Stimulated activated CD4-positive, alpha-beta T cell treated with anti-CD3 and anti-CD28 coated beads, Interleukin-4, amount 100 ng/mL, for 4 hours (primary cell): ENCODE measurements at places on chromosomes 13 and 19.

- no peak for DNase-seq
These were observed 267.3 kb upstream of the SLITRK5 start for GRCh38 chr13:87403748-87404432.

- DNase-seq = no peak
These were observed 8.4 kb upstream of the C13orf46 start for GRCh38 chr13:113982296-113982661.

DNA sequence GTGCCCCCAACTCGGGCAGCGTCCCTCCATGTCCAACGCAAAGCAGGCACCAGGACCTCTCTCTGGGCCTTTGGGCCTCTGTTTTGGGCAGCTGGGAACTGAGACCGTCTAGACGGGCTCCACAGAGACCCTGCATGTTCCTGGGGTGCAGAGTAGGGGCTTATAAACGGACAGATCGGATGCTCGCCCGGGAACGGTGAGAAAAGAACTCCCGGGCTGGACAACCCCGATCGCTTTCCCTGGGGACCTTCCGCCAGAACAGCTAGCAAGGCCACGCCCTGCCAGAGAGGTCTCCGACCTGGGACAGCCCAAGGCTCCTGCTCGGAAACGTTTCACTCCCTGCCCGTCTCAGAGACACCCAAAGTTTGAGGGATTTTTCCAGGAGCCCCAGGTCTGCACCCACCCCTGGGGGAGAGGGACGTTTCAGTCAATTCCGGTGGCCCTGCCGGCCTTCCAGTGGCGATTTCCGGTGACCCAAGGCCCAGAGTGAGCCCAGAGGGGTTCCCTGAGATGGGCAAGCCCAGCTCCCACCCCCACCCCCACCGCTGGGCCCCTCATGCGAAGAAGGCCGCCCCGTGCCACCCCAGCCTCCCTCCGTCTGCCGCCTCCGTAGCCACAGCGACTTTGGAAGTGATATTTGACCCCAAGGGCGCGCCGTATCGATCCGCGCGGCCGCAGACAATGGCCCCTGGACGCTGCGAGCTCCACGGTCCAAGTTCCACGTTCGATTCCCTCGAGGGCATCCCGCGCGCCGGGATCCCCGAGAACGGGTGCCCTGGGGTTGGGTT, 1.7 kb downstream of the NR2F6 start:
- DNase-seq = no peak

DNA sequence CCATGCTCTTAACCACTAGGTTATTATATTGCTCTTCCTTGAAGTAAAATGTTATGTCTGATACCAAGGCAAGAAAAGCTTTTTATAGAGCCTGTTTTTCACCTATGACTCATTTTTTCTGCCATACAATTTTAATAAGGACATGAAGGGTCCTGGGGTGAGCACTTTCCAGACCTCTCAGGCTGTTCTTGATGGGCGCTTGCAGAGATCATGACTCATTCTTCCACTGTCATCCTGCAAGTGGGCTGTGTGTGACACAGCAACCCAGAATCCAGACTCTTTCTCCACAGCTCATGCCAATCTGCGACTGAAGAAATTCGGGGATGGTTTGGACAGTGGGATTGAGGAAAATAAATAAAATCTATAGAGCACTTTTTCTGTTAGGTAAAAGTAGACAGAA, 506.7 kb upstream of the NBEA start:
- no peak for DNase-seq

DNA sequence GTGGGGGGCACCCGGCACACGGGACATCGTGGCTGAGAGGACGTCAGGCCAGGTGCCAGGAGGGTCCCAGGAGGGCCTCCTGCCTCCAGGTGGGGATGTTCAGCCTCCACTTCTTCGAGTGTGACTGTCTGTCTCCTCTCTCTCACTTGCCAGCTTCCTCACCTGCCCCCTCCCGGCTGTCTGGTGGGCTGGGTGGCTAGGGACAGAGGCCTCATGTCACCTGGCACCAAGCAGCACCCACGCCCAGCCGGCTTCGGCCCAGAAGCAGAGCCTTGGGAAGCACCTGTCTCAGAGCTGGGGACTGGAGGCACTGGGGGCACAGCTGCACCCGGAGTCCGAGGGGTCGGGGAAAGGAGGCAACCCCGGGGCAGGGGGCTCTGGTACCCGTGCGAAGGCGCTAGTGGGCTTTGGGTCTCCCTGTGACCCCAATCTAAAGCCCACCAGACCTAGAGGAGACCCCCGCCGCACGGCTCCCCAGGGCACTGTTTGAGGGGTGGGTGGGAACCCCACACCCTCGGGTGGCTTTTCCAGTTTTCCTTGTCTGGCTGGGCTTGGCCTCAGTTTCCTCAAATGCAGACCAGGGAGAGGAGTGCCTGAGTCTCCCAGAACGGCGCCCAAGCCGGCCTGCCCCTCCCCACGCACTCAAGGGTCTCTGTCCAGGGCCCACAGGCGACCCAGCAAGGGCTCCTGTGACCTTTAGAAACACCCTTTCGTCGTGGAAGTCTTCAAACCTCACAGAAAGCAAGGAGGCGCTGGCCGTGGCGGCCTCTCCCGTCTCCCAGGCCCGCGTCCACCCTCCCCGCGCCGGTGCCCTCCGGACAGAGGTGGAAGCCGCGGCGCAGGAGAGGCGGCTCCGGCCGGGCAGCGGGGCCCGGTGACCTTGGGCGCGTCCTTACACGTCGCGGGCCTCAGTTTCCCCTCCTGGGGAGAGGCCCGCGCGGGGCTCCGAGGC, 664 bp upstream of the HCN2 start:
- no peak for DNase-seq

DNA sequence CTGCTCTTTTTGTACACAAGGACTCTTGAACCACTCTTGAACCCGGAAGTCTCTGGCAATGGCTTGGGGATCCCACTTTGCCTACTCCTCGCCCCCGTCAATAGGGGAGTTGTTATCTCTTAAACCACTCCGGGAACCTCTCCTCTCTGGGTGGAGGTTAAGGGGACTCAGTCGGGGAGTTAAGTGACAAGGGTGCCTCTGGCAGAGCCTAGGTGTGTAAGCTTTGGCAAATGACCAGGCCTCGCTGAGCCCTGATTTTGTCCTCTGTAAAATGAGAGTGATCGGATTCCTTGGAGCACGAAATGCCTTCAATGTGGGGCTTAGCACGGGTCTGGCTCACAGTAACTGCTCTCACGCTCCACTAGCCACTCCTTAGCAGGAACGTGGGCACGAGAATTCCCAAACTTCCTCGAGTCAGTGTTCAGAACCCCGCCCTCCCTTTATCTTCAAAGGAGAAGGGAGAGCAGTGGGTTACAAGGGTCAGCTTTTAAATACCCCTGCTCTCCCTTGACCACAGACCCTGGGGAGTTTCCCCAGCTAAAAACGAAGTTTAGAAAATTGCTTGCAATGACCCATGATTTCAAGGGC, 193.3 kb downstream of the KATNAL1 start:
- no peak for DNase-seq

GRCh38 chr13:48828962-48829411, 146.7 kb upstream of the FNDC3A start:
- DNase-seq = no peak

GRCh38 chr13:79466872-79467271, 14.1 kb upstream of the NDFIP2 start:
- no peak for DNase-seq

DNA sequence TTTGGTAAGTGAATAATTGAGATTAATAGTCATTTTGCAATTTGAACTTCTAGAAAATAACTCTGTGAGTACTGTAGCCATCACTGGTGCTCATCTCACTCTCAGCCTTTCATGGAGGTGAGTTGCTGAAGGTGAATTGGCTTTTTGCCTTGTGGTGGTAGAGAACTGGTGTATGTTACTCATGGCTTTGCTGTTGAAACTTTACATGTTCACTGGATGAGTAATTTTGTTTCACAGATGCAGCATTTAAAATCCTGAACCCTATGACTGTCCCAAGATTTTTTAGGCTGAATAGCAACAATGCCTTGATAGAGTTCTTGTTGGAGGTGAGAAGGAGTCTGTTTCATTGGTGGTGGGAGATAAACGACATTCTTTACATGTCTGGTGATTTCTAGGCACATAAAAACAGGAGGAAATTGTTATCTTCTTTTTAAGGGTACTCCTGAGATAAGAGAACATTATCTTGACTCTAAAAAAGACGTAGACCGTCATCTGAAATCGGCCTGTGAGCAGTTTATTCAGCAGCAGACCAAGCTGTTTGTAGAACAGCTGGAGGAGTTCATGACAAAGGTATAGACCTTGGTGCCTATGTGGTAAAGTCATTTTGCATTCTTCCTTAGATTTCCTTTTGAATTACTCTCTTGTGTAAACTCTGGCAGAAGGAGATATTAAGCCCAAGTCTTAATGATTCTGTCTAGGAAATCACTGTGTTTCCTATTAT, 53.9 kb downstream of the COG3 start:
- DNase-seq = no peak

- no peak for DNase-seq
These were observed 6.4 kb downstream of the IRS2 start for GRCh38 chr13:109779876-109780510.
